ENCODE measurements at places on chromosomes 6 and 20.

DNA sequence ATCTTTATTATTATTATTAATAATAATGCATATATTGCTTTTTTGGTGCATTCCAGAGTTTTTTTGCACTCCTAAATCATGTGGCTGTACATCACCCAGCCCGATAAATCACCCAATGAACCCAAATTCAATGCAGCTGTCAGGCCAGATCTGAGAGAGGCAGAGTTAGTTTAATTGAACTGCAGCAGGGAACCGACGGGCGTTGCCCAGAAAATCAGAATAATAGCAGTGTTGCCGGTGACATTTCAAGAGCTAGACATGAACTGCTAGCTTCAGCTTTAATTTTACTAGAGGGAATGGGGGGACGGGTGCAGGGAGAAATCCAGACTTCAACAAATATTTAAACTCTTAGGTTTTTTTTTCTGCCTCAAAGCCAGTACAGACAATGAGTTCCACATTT is 135.0 kb downstream of the CLIC5 start:
- DNase-seq: no peak

DNA sequence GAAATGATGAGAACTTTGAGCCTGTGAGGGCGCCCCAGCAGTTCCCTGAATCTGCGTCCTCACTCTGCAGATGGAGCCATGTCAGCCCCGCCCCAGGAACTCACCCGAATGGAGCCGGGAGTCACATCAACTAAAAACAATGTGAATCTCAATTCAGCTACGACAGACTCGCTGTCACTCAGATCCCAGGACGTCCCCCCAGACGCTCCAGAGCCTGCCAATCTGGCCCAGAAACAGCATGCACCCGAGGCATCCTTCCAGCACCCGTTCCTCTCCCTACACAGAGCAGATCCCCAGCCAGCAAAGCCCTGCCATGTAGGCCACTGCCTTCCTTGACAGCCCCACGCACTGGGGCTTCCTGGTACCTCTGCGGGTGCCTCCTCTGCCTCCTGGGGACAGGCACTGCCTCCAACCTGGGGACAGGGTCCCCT is 248.0 kb downstream of the TTLL2 start:
- no peak for DNase-seq

- DNase-seq: no peak
These were observed 40.1 kb downstream of the JAG1 start for GRCh38 chr20:10633718-10634117.

GRCh38 chr20:31256959-31257358 is 505 bp upstream of the DEFB115 start:
- DNase-seq: no peak

GRCh38 chr6:38432479-38432878 is 207.2 kb downstream of the BTBD9 start:
- DNase-seq: no peak

- DNase-seq: no peak
These were observed 319.5 kb downstream of the DOK5 start for GRCh38 chr20:54794874-54795273.

- no peak for DNase-seq
These were observed 11.2 kb upstream of the PSMG4 start for GRCh38 chr6:3247255-3248146.
